Globus pallidus (tissue), 1 donor: ENCODE measurements at places on chromosomes 5 and 9.

GRCh38 chr5:143064676-143065075, 294.5 kb downstream of the ARHGAP26 start:
- DNase-seq, result no peak

DNA sequence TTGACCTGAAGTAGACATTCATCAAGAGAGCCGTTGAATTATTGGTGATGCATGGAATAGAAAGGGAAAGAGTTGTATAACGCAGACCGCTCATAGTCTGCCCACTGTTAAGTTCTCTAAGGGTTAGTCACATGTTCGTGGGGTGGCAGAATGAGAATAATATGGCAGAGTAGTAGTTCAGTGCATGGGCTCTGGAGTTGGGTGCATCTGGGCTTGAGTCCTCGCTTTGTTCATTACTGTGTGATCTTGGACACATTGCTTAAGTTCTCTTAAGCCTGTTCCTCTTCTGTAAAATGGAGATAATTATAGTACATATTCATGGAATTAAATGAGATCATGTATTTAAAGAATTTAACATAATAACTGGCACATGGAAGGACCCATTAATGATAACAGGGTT, 23.6 kb downstream of the TNPO1 start:
- no peak for DNase-seq

DNA sequence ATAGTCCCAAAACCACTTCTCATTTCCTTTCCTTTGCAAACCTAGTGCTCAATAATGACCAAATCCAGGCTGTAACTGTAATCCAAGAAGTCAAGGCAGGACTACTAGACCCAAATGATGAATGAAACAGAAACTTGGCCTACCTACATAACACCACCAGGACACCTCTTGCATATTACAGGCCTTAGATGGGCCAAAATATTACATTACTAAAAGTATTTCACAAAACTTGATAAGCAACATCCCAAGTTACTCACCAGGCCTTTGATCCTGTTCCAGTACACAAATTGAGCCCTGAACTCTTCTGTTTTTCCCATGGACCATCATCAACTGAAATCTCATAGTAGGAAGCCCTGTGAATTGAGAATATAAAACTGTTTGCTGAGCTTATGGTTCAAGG, 34.8 kb downstream of the NADK2 start:
- DNase-seq, result no peak

GRCh38 chr9:137449931-137450538, 8.9 kb upstream of the ENTPD8 start:
- no peak for DNase-seq

DNA sequence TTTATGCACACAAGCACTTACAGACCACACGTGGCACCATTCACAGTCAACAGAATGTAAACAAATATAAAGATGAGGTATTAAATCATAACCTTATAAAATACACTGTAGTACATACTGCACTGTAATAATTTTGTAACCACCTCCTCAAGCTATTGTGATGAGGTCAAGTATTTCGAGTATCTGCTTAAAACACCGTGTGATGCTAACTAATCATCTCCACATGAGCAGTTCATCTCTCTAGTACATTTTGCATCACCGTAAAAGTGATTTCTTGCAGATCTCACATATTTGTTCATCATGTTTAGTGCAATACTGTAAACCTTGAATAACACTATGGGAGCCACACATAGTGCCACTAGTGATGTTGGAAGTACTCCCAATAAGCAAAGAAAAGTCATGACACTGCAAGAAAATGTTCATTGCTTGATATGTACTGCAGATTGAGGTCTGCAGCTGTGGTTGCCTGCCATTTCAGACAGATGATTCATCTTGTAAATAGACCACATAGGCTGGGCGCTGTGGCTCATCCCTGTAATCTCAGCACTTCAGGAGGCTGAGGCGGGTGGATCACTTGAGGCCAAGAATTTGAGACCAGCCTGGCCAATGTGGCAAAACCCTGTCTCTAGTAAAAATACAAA, 44.3 kb downstream of the FOXB2 start:
- no peak for DNase-seq
